ENCODE measurements at places on chromosomes 3 and 15. TPM values are rescaled to one million over a fixed set of nuclear protein-coding genes. Genes with fewer than 3 reads are reported as not detected.

SPESP1 gene
- 5.0 TPM for polyA plus RNA-seq

GRCh38 chr3:147958754-147959153 is 549.6 kb downstream of the ZIC1 start:
- no peak for DNase-seq

- no peak for DNase-seq
These were observed 76.2 kb upstream of the MELTF start for GRCh38 chr3:197105786-197106185.

SYNPR gene
- not detected for polyA plus RNA-seq

GRCh38 chr15:99238849-99239248 is 10.5 kb downstream of the TTC23 start:
- no peak for DNase-seq

DNA sequence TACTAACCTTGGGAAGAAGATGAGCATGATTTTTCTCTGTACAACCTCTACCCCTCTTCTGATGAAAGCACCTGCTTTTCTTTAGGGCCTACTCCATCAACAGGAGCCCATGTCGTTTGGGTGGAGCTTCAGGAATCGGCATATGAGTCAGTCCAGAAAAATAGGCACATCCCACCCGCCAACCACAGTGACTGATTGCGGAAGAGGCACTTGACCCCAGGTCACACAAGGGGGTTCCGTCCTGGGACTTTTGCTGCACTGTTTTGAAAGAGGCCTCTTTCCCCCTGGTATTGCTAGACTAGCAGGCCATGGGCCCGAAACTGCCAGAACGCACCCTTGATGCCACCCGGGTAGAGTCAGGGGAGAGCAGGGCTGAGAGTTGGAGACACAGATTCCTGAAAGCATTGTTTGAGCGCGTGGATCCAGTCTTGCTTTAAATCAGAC is 19.3 kb upstream of the NRROS start:
- no peak for DNase-seq

DNA sequence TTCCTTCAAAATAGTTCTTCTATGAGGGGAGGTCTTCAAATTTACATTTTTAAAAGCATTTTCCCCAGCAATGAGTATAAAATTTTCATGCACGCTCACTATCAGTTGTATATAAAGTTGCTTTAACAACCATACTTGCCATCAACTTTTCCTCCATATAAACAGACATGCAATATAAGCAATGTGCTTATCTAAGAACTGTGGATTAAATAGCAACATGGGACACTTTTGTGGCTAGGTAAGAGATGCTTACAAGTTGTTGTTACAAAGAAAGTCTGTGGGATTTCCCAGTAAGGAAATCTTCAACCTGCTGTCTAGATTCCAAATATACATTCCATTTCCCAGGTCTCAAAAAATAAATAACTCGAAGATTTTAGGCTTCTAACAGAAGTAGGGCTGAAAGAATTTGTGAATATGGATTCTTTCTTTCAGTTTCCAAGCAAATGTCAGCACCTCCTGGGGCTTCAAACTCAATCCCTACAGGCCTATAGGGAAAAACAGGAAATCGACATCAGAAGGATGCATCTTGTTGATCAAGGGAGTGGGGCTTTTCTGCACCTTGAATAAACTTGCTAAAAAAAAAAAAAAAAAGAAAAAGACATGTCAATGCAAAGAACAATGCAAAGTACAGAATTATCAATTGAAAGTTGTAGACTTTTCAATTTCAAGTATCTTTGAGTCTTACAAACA is 16.1 kb downstream of the TNIK start:
- no peak for DNase-seq

DNA sequence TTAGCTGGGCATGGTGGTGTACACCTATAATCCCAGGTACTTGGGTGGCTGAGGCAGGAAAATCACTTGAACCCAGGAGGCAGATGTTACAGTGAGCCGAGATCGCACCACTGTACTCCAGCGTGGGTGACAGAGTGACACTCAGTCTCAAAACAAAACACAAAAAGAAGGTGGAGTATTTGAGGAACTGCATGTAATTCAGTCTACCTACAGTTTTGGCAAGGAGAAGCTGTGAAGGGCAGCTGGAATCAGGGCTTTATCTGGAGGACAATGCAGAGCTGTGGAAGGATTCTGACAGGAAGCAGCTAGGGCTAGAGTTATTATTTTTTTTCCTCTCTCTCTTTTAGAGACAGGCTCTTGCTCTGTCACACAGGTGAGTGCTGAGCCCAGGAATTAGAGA is 6.8 kb downstream of the H1-8 start:
- DNase-seq, result no peak

DNA sequence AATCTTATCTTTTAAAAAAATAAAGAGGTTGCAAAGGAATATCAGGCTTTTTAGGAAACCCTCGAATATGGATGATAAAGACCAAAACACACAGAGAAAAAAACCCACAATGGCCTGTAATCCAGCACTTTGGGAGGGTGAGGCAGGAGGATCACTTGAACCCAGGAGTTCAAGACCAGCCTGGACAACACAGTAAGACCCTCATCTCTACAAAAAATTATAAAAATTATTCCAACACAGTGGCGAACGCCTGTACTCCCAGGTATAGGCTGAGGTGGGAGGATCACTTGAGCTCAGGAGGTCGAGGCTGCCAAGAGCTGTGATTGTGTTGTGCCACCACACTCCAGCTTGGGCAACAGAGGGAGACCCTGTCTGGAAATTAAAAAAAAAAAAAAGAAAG is 30.8 kb downstream of the RAF1 start:
- no peak for DNase-seq

- no peak for DNase-seq
These were observed 211.1 kb upstream of the GADL1 start for GRCh38 chr3:31105438-31106077.

GRCh38 chr15:98070137-98070536 is 109.6 kb downstream of the ARRDC4 start:
- no peak for DNase-seq

DNA sequence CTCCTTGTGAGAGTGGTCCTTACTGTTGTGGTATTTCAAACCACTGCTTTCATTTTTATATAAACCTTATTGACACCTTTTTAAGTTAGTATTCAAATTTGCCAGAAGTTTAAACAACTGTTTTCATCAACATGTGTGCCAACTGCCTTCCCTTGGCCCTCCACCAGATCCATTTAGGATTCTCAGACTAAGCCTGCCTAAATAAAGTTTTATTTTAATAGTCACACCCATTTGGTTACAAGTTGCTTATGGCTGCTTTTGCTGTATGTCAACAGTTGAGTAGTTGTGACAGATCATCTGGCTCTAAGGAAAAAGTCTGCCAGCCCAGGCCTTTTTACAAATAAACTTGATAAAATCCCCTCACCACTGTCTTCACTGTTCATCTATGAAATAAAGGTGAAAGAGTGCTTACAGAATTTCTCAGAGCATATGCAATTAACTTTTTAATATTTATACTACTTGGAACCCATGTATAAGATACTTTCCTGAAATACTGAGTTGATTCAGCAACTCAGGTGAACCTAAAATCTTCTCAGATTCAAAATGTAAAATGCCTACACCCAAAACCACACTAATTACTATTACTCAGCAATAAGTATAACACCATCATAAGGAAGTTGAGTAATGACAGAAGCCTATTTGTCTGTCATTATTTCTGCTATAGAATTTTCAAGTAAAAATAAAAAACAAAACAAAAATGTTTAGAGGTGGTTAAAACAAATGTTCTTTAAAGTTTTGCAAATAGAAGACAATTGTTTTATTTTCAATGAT is 35.1 kb downstream of the PEAK1 start:
- DNase-seq, result no peak

DNA sequence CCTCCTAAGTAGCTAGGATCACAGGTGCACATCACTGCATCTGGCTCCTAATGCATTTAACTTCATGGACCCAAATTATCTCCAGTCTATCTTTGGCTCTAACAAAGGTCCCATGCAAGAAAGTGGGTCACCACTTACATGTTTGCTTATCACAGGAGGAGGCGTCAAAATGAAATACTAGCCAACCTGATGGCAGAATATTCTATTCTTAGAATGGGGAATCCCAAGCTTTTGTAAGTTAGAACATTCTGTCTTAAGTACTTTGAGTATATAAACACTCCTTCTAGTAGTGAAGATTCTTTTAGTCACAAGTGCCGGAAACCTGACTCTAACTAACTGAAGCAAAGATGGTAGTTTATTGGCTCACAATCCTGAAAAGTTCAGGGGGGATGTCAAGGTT is 72.0 kb upstream of the ADAMTS9 start:
- no peak for DNase-seq

TFDP2 gene
- polyA plus RNA-seq, result 87.2 TPM

DNA sequence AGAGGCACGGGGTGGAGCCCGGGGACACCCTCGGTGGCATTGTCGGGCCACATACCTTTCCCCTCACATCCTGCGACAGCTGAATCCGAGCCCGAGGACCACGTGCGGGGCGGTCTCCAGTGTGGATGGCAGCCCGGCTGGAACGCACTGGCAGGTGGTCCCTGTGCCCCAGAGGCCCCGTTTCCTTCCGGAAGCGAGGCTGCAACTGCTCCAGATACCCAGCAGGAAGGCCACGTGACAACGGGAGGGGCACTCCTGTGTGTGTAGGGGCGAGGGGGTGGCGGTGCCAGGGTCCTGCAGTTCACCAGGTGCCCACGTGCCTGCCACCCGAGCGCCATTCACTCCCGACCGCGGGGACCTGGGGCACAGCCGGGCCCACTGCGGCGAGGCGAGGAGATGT is 44.1 kb downstream of the APH1B start:
- DNase-seq, result no peak

RPL39L gene
- 19.6 TPM for polyA plus RNA-seq

GRCh38 chr3:10574101-10574620 is 68.8 kb upstream of the ATP2B2 start:
- DNase-seq, result no peak

DNA sequence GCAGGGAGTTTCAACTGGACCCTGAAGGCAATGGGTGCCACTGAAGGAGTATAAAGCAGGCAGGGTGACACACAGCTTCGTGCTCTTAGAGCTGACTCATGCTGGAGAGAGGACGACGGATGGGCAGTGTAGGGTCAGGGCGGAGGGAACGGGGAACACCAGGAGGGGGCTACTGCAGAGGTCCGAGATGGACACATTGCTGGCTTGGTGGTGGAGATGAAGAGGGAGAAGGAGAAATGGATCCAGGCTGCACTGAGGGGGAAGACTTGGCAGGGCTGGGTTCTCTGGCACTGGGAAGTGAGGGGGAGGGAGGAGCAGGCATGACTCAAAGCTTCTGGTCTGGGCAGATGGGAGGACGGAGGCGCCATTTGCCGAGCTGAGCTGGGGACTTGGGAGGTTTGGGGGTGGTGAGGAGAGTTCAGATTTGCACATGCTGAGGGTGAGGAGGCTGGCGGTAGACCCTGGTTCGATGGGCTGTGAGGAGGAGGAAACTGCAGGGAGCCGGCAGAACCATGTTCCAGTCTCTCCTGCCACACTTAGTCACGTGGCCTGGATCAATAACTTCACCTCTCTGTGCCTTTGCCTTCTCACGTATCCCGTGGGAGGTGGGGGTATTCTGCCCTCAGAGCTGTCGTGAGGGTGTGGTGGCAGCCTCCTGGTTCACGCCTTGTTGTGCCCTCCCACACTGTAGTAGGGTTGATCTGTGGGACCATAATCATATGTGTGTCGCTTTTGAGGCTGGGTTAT is 4.6 kb upstream of the KCTD6 start:
- no peak for DNase-seq

DNA sequence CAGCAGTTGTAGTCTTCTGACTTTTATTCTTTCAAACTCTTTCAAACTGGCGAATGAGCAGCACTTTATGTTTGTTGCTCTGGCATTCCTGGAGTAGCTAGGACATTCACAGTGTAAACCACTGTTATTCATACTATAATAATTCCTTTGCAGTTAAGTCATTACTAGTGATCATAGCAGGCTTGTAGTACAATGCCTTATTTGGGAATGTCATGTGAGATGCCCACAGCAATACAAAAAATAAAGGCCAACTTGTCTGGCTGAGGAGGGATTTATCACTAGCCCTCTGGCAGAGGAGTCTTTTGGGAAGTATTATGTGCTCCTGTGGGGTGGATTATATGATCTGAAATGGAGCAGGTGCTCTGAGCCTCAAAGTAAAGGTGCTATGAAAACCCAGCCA is 197.2 kb downstream of the VGLL3 start:
- DNase-seq, result no peak

GRCh38 chr3:69090021-69090420 is 5.3 kb downstream of the ARL6IP5 start:
- DNase-seq, result no peak

CDAN1 gene
- polyA plus RNA-seq, result 15.5 TPM

SLC51A gene
- 13.6 TPM for polyA plus RNA-seq

KNL1 gene
- 20.3 TPM for polyA plus RNA-seq

DNA sequence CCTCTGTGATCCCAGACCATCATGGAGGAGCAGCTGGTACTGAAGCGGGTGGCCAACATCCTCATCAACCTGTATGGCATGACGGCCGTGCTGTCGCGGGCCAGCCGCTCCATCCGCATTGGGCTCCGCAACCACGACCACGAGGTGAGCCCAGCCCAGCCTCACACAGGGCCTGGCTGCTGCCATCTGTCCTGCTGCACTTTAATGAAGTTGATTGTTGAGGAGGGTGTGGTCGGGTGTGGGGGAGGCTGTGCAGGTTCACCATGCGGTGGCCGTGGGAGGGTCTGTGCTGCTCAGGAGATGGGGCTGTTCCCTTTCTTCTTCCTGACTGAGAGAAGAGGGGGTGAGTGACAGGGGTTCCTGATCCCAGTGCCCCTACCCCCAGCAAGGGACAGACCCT is 30.6 kb downstream of the ACAD9 start:
- DNase-seq, result no peak

- DNase-seq, result no peak
These were observed 19.6 kb downstream of the GYG1 start for GRCh38 chr3:149010966-149011365.

DNA sequence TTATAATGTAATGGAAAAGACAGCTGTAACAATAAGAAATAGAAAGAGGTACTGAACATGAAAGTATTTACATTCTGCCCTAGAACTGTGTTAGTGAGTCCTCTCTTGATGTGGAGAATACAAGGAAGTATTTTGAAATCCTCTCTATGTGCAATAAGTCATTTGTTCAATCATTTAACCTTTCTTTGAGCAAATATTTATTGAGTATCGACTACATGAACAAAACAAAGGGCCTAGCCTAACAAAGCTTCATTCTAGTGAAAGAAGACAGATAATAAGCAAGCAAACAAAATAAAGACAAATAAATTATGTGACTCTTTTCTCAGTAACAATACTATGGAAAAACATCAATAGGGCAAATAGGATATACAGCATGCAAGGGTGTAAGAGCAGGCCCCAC is 354.9 kb upstream of the ATP11B start:
- DNase-seq, result no peak

GRCh38 chr3:160106905-160107861 is 118.0 kb upstream of the C3orf80 start:
- DNase-seq, result no peak

- DNase-seq, result peak; percentile 31
These were observed 29.7 kb downstream of the EPHB1 start for GRCh38 chr3:134824791-134825190.

FAM81A gene
- 18.5 TPM for polyA plus RNA-seq

TMCO5A gene
- not detected for polyA plus RNA-seq

CFAP100 gene
- polyA plus RNA-seq, result 0.59 TPM

ACKR2 gene
- polyA plus RNA-seq, result 3.2 TPM

MST1R gene
- polyA plus RNA-seq, result 1.4 TPM

IMPG2 gene
- polyA plus RNA-seq, result 0.64 TPM

ARPP19 gene
- 143 TPM for polyA plus RNA-seq

- no peak for DNase-seq
These were observed 22.4 kb upstream of the CELF6 start for GRCh38 chr15:72342385-72342784.

- DNase-seq, result peak; percentile 18
These were observed 42.3 kb upstream of the ROPN1 start for GRCh38 chr3:124034016-124034843.

- no peak for DNase-seq
These were observed 478.6 kb downstream of the FOXP1 start for GRCh38 chr3:71104976-71105375.
